ENCODE measurements at places on chromosomes 7 and 10.
A peak's percentile ranks its signal among the peaks of the same experiment; 100 is the strongest.

- peak overlapping the region; percentile 74 for H3K27ac ChIP-seq
- DNase-seq: no peak
- H3K4me3 ChIP-seq: peak overlapping the region; percentile 3
- no peaks in the 10 kb centered on the region for H3K36me3 ChIP-seq
Observed at GRCh38 chr10:96288151-96288621, 16.0 kb upstream of the DNTT start.

- no peaks in the 10 kb centered on the region for H3K36me3 ChIP-seq
- no peak overlapping the region for H3K4me3 ChIP-seq
- no peak for DNase-seq
Observed at GRCh38 chr7:89584896-89585295, 569.4 kb upstream of the STEAP1 start.

GRCh38 chr10:22435650-22436049 lies 90.4 kb downstream of the SPAG6 start:
- no peak overlapping the region for H3K4me3 ChIP-seq
- no peak for DNase-seq
- H3K36me3 ChIP-seq: no peaks in the 10 kb centered on the region
- H3K27ac ChIP-seq: no peak overlapping the region
- H3K27me3 ChIP-seq: no peaks in the 10 kb centered on the region

GRCh38 chr10:76991621-76992020 lies 646.0 kb downstream of the KCNMA1 start:
- no peaks in the 10 kb centered on the region for H3K4me1 ChIP-seq
- DNase-seq: no peak
- H3K27ac ChIP-seq: no peak overlapping the region
- H3K4me3 ChIP-seq: no peak overlapping the region
- no peaks in the 10 kb centered on the region for H3K36me3 ChIP-seq

- H3K4me3 ChIP-seq: no peak overlapping the region
- no peaks in the 10 kb centered on the region for H3K36me3 ChIP-seq
- H3K27ac ChIP-seq: no peak overlapping the region
- DNase-seq: no peak
Observed at GRCh38 chr10:130029209-130029608, 65.1 kb upstream of the EBF3 start.

DNA sequence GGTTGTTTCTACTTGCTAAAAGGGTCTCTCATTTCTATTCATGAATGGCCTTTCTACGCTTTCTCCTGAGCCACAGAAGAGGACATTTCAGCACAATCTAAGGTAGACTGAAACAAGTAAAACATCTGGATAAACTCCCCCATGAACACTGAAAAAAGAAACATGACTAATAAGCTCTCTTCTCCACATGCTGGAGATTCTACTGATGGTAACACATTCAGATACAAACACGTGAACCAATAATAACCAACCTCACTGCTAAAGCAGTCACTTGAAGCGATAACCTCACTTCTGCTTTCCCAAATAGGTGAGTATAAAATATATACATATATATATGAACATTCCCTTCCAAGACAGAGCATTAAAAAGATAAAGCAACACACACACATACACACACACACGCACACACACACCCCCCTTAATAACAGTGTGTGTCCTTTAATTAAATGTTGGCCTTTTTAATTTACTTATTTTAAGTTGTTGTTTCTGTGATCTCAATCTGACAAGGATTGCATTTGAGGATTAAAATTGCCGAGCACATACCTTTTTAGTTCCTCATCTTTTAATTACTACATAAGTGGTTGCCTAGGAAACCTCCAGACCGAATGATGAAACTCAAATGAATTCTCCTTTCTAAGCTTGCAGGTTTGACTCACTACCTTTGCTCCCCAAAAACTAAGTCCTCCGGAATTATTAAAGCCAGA lies 292.4 kb upstream of the KLF14 start:
- no peaks in the 10 kb centered on the region for H3K36me3 ChIP-seq
- no peaks in the 10 kb centered on the region for H3K27me3 ChIP-seq
- peak; percentile 20 for DNase-seq
- H3K4me1 ChIP-seq: no peaks in the 10 kb centered on the region
- no peak overlapping the region for H3K4me3 ChIP-seq

GRCh38 chr7:75628055-75628454 lies 110.7 kb downstream of the HIP1 start:
- H3K36me3 ChIP-seq: no peaks in the 10 kb centered on the region
- H3K27ac ChIP-seq: no peak overlapping the region
- no peak overlapping the region for H3K4me3 ChIP-seq
- H3K4me1 ChIP-seq: no peaks in the 10 kb centered on the region
- no peak for DNase-seq

DNA sequence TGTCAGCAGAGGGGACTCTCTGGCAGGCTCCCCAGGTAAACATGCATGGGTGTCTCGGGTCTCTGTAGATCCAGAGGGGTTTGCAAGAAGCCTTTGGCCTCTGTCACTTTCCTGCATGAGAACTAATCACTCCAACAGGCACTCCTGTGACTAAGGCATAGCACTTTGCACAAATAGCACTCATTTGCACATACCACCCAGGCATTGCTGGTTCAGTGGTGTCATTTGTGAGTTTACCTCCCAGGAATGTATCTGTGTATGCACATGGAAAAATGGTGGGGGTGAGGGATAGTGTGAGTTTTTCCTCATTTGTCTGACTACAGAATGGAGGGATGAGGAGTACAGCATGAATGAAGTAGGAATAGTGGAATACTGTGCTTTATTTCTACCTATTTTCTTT lies 39.5 kb downstream of the CNNM1 start:
- H3K4me1 ChIP-seq: no peaks in the 10 kb centered on the region
- H3K4me3 ChIP-seq: no peak overlapping the region
- DNase-seq: no peak
- H3K36me3 ChIP-seq: no peaks in the 10 kb centered on the region
- peaks cover 4% of the 10 kb centered on the region for H3K27me3 ChIP-seq
- no peak overlapping the region for H3K27ac ChIP-seq

Measured in hepatocyte (in vitro differentiated cells).